Activated T-helper 2 cell treated with anti-CD3 and anti-CD28 coated beads, Interferon-gamma antibody, Interleukin-2, Interleukin-4, amounts not matched to agents 10 μg/mL and 5 μg/mL and 100 μg/mL, durations not matched to agents 14 hours and 24 hours and 36 hours (primary cell): ENCODE measurements at places on chromosomes 3 and 15.

DNA sequence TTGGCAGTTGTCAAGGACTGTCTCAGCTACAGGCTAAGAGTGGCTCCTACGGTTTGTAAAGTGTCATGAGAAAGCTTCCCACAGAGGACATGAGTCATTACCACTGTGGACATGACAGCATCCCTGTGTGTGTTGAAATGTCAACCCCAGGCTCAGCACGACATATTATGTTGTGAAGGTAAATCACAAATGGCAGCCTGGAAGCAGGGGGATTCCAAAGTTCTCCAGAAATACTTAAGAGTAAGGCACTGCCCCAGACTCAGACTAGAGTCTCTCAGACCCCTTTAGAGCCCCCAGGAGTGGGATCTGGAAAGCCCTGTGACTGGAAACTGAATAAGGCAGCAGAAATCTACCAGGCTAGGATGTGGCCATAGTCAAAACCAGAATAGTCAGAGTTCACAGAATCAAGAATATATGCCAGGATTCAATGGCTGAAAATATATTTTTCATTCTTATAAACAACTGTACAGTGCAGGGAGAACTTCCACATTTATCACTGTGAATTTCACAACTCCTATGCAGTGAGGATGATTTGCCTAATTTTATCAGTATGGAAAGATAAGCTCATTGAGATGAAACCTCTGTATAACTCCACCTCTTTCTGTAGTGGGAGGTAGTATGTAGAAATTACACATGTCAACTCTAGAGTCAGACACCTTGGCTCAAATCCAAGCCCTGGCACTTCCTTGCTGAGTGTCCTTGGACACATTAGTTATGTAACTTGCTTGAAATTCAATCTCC lies 237.1 kb upstream of the CFAP20DC start:
- H3K4me3 ChIP-seq: no peak overlapping the region
- H3K27me3 ChIP-seq: peaks cover 4% of the 10 kb centered on the region
- H3K4me1 ChIP-seq: peaks cover 20% of the 10 kb centered on the region
- DNase-seq: peak; percentile 9

- no peaks in the 10 kb centered on the region for H3K4me1 ChIP-seq
- H3K27ac ChIP-seq: no peak overlapping the region
- DNase-seq: no peak
These were observed 132.5 kb downstream of the ARNT2 start for GRCh38 chr15:80536716-80537115.

DNA sequence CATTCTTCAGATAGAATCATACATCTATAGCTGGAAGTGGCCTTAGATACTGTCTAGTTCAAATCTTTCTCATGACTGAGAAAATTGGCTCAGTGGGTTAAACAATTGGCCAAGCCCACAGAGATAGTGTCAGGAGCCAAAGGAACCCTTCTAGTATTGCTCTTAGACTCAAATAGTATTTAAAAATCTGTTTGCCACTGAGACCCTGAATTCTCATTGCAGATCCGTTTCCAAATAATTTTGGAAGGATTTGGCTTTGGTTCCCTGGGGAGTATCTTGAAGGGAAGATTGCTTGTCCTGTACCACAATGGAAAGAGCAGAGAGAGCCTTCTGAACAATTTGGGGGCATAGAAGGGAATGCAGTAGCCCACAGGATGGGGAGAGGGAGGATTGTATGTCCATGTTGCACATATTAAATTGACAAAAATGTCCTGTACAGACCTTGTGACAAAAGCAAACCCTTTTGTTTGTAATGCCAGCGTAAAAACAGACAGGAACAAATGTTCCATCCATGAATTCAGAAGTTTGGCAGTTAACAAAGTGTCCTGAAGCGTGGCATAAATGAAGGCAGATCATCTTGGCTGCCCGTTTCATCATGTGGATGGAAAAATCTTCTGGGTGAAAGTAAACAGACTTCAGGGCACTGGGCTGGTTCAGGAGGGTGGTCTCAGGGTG lies 156.4 kb upstream of the RASGRP1 start:
- no peak overlapping the region for H3K27ac ChIP-seq
- H3K4me1 ChIP-seq: no peaks in the 10 kb centered on the region
- no peak for DNase-seq
- H3K4me3 ChIP-seq: no peak overlapping the region
- H3K36me3 ChIP-seq: no peaks in the 10 kb centered on the region
- H3K27me3 ChIP-seq: no peaks in the 10 kb centered on the region

GRCh38 chr3:23166276-23166675 lies 36.9 kb upstream of the UBE2E2 start:
- no peak overlapping the region for H3K27ac ChIP-seq
- H3K4me3 ChIP-seq: no peak overlapping the region
- no peaks in the 10 kb centered on the region for H3K27me3 ChIP-seq
- H3K36me3 ChIP-seq: no peaks in the 10 kb centered on the region

- H3K4me3 ChIP-seq: no peak overlapping the region
- no peaks in the 10 kb centered on the region for H3K36me3 ChIP-seq
- no peaks in the 10 kb centered on the region for H3K4me1 ChIP-seq
- DNase-seq: no peak
These were observed 259 bp upstream of the CILP start for GRCh38 chr15:65211482-65211982.

DNA sequence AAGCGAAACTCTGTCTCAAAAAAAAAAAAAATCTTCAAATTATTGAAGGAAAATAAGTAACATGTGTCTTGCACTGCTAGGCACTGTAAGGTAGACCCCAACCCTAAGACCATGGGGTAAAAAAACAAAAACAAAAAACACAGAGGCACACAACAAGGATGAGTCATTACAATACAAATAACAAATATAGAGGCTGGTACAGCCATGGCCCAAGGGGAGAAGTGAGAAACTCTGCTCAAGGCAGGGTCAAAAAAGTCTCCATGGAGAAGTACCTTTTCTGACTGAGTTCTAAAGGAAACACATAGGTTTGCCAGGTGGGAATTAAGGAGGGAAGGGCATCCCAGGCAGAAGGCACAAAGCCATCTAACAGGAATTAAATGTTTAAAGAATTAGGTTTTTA lies 54.5 kb downstream of the TOP2B start:
- H3K4me3 ChIP-seq: no peak overlapping the region
- H3K4me1 ChIP-seq: peaks cover 5% of the 10 kb centered on the region
- H3K36me3 ChIP-seq: peaks cover 64% of the 10 kb centered on the region
- DNase-seq: no peak
- H3K27ac ChIP-seq: peak overlapping the region; percentile 59

DNA sequence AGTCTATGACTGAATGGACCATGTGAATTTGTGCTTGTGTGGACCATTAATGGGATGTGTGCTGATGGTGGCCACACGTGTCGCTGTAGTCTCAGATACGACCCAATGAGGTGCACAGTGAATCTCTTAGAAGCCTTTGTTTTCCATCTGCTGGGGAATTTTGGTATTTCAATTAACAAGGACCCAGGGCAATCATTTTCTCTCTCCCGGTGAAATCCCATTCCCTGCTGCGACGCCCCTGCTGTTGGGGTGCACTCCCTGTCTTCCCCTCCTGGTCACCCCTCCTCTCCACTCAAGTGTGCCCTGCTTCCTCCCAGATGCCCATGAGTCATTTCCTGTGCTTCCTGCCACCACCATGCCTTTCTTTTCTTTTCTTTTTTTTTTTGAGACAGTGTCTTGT lies 32.7 kb downstream of the EBLN2 start:
- H3K4me1 ChIP-seq: peaks cover 7% of the 10 kb centered on the region
- no peak for DNase-seq
- H3K4me3 ChIP-seq: no peak overlapping the region
- no peaks in the 10 kb centered on the region for H3K36me3 ChIP-seq

GRCh38 chr3:160941885-160942494 lies 163.2 kb downstream of the B3GALNT1 start:
- H3K4me3 ChIP-seq: no peak overlapping the region
- H3K4me1 ChIP-seq: peaks cover 3% of the 10 kb centered on the region
- H3K36me3 ChIP-seq: no peaks in the 10 kb centered on the region
- H3K27me3 ChIP-seq: peaks cover 7% of the 10 kb centered on the region
- no peak overlapping the region for H3K27ac ChIP-seq

DNA sequence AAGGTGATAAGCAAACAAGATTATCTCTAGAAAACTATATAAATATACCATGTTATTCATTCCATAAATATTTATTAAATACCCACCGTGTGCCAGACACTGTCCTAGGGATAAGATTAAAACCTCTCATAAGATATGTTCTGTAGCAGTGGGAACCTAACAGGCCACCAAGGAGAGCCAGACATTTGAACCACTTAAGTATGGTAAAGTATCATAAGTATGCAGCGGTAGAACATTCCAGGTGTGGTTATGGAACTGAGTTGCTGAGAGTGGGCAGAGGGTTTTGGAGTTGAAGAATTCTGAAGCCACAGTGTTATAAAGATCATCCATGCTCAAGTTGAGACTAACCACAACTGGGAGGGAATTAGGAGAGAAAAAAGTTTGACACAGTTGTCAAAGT lies 14.7 kb downstream of the FILIP1L start:
- no peak overlapping the region for H3K27ac ChIP-seq
- H3K27me3 ChIP-seq: no peaks in the 10 kb centered on the region
- H3K4me3 ChIP-seq: no peak overlapping the region
- H3K36me3 ChIP-seq: peaks cover 33% of the 10 kb centered on the region
- peaks cover 32% of the 10 kb centered on the region for H3K4me1 ChIP-seq
- no peak for DNase-seq

- H3K4me1 ChIP-seq: no peaks in the 10 kb centered on the region
- H3K36me3 ChIP-seq: no peaks in the 10 kb centered on the region
- DNase-seq: no peak
- H3K27ac ChIP-seq: no peak overlapping the region
- H3K27me3 ChIP-seq: peaks cover 25% of the 10 kb centered on the region
- H3K4me3 ChIP-seq: no peak overlapping the region
These were observed 11.1 kb upstream of the KIF7 start for GRCh38 chr15:89666184-89666857.

DNA sequence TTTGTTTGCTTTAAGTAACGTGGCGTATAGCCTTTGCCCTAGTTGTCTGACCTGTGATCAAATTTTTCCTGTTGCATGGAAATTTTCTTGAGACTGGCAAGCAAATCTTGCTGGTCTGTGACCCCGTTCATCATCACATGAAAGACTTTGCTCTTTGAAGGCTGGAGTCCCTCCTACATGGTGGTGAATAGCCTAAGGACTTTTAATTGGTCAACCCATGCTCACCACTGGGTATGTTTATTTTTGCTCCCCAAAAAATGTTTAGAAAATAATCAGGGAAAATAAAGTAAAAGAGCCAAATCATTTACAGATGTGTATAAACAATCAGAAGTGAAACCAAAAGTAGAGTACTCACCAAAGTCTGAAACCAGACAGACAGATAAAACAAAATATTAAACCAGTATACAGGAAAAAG lies 1075.3 kb upstream of the ALCAM start:
- H3K27me3 ChIP-seq: no peaks in the 10 kb centered on the region
- DNase-seq: no peak
- peak overlapping the region; percentile 5 for H3K4me3 ChIP-seq
- H3K36me3 ChIP-seq: no peaks in the 10 kb centered on the region

DNA sequence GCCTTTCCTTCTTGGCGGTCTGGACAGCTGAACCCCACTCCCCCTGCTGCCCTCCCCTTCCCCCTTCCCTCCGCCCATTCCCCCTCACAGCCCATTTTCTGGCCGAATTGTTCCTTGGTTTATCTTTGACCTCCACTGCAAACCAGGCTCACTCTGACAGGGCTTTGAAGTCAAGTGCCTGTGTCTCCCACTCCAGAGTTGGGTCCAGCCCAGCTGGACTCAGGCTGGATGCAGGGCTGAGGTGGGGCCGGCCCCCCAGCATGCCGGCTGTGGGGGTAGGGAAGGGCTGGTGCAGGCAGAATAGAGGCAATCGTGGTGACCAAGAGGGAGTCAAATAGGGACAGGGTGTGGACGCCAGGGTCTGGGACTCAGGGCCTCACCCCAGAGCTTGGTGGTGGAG lies 57.0 kb upstream of the MRPS22 start:
- H3K4me1 ChIP-seq: no peaks in the 10 kb centered on the region
- DNase-seq: no peak
- H3K27me3 ChIP-seq: peaks cover 6% of the 10 kb centered on the region
- H3K27ac ChIP-seq: no peak overlapping the region
- no peaks in the 10 kb centered on the region for H3K36me3 ChIP-seq

DNA sequence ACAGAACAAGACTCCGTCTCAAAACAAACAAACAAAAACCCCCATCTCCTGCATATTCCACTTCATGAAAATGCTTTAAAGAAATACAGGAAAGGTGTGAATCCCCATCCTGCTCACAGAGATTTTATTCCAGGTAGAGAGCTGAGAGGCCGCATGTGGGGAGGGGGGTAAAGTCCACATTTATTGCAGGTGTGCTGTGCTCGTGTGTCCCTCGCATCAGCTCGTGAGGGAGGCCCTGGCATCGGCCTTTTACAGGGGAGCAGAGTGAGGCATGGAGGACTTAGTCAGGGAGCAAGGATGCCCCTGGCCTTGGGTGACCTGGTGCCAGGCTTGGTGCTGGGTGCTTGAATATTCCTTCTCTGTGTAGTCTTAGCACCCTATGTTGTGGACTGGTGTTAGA lies 413.5 kb upstream of the C2CD4B start:
- no peak overlapping the region for H3K27ac ChIP-seq
- no peak for DNase-seq
- peaks cover 1% of the 10 kb centered on the region for H3K27me3 ChIP-seq

DNA sequence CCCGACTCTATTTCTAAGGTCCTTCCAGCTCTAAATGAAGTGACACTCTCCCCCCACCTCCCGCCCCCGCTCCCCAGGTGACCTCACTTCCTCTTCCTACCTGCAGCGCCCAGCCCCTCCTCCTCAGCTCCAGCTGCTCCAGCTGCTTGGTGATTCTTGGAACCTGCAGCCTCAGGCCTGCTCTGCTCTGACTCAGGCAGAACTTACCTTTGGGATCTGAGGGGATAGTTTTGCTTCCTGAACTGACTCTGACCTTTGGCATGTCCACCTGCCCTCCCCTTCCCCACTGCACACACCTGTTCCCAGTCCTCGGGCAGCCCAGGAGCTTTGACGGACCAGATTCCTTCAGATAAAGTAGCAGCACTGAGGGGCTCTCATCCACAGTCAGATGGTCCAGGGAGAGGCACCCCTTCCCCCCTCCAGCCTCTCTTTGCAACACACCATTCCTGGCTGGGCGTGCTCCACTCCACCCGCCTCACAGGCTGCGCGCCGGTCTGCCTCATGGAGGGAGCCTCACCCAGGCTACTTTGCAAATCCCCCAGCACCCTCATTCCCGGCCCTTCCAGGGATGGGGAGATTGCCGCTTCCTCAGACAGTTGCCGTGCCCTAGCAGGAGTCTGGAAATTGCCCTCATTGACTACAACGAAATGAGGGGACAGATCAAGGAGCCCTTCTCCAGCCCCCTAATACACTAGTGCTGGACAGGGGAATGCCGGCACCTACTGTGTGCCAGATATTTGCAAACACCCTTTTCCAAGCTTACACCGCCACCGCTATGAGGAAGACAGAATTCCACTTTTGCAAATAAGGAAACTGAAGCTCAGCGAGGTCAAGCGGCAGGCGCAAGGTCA lies 692 bp upstream of the C15orf39 start:
- DNase-seq: peak; percentile 48
- H3K36me3 ChIP-seq: peaks cover 23% of the 10 kb centered on the region
- peaks cover 51% of the 10 kb centered on the region for H3K4me1 ChIP-seq
- no peaks in the 10 kb centered on the region for H3K27me3 ChIP-seq
- H3K4me3 ChIP-seq: peak overlapping the region; percentile 83

- H3K27me3 ChIP-seq: no peaks in the 10 kb centered on the region
- H3K36me3 ChIP-seq: no peaks in the 10 kb centered on the region
- no peak overlapping the region for H3K27ac ChIP-seq
These were observed 85.3 kb upstream of the RORA start for GRCh38 chr15:61314427-61314826.
